Urinary bladder (tissue), 4 donors: ENCODE measurements at places on chromosomes 16 and 17. TPM values are rescaled to one million over a fixed set of nuclear protein-coding genes. Genes with fewer than 3 reads are reported as not detected.

Gene ITGB4
- 22.4 TPM for total RNA-seq

Gene NGFR
- total RNA-seq = 11.7 TPM

Gene ZNHIT3
- 33.7 TPM for total RNA-seq

Gene CA10
- total RNA-seq = 2.2 TPM

Gene RPTOR
- 23.5 TPM for total RNA-seq

Gene CDH15
- 3.7 TPM for total RNA-seq

Gene CDYL2
- total RNA-seq = 12.2 TPM

Gene CLEC19A
- not detected for total RNA-seq

Gene CCL8
- 1.0 TPM for total RNA-seq

Gene COL1A1
- 5,262 TPM for total RNA-seq

Gene CALB2
- total RNA-seq = 1.4 TPM

Gene SLC35G6
- total RNA-seq = not detected

Gene CEMP1
- total RNA-seq = not detected

Gene ATAD5
- total RNA-seq = 10.6 TPM

Gene EIF1
- total RNA-seq = 96.6 TPM

Gene PRSS8
- total RNA-seq = 1.6 TPM
